ENCODE measurements at places on chromosomes 3 and 15.

DNA sequence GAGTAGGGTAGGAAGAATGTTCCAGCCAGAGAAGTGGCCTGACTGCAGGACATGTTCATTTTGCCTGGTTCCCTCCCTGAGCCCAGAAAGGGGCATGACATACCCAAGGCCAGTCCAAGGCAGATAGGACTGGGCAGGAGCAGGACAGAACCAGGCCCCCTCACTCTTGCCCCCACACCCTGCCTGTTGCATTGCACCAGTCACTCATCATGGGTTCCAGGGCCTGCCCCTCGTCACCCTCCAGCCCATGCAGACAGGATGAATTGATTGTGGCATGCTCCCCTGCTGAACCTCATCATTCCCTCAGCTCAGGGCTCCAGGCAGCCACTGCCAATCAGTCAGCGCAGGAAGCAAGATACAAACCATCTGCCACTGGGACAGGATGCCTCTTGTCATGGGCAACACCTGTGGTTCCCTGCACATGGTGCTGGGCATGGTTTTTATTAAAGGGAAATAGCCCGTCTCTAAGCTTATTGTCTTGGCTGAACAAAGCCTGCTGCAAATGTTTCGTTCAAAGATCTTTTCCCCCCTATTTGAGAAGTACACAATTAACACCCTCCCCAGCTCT, 48.9 kb downstream of the RASGRF1 start:
- DNase-seq = no peak

GRCh38 chr3:87350367-87351199, 74.2 kb upstream of the POU1F1 start:
- peak; percentile 60 for DNase-seq

DNA sequence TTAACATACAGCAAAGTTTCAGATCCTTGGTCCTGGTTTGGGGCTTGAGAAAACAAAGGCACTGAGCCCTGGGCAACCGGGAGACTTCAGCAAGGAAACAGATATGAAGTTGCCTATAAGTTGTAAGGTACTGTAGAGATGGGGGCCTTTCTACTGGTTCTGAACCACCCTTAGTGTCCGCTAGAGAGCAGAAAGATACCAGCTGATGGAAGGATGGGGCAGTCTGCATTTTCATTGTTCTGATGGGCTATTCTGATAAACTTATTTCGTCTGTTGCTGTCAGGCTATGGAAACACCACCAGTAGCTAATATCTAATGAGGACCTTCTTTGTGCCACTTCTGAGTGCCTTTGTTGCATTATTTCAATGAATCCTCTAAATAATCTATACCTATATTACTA, 38.7 kb downstream of the FGD5 start:
- no peak for DNase-seq

DNA sequence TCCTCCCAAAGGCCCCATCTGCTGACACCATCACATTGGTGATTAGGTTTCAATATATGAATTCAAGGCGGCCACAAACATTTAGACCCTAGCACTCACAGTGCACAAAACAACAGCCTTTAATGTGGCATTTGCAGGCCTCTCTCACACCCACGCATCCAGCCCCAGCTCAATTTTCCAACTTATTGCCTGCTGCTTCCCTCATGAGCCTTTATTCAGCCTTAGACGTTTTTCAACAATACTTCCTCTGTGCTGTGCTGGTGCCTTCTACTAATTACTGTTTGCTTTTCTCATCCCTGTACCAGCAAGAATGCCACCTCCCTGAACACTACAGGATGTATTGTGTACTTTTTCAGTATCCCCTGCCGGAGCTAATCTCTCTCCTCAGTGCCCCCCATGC, 334.6 kb downstream of the GABRB3 start:
- DNase-seq = no peak

DNA sequence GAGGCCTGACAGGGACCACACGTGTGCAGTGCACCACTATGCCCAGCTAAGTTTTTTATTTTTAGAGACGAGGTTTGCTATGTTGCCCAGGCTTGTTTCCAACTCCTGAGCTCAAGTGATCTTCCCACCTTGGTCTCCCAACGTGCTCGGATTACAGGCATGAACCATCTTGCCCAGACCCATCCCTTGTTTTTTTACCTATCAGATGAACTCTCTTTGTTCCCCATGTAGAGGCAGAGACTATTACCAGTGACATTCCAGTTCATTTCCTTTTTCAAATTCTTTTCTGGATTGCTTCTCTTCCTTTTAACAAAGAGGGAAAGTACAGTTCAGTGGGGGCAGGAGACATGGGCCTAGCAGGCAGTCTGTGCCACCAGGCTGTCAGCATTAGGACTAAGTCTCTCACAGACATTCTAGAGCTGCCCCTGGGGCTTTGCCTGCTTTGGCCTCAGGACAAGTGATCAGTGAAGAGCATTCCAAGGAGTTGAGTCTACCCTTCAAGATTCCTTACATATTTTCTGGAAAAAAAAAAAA, 103.5 kb upstream of the SLC7A14 start:
- peak; percentile 63 for DNase-seq
